ENCODE measurements at places on chromosomes 13 and 19.
A peak's percentile ranks its signal among the peaks of the same experiment; 100 is the strongest.

- no peak for DNase-seq
Observed at GRCh38 chr19:23470873-23471545, 75.7 kb upstream of the ZNF91 start.

- DNase-seq: no peak
Observed at GRCh38 chr13:32025730-32026129, 5.8 kb upstream of the FRY start.

GRCh38 chr19:42563352-42564210 is 31.1 kb downstream of the CEACAM8 start:
- DNase-seq: peak; percentile 43

DNA sequence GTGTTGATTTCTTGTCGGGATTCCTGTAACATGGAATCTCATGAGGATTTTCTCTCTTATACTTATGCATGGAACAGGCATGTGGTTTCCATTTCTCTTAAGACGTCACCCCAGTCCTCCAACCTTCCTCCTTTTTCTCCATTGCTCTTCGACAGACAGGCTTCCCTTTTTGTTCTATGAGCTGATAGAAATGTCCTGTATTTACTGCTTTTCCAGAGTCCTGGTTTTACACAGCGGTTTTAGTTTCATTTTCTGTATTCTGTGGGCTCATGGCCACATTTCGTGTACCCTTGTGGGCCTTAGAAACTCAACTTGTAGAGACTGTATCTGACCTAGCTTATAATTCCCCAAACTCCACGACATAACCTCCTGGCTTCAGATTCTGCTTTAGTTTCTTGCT is 113.1 kb downstream of the PAN3 start:
- peak; percentile 12 for DNase-seq

DNA sequence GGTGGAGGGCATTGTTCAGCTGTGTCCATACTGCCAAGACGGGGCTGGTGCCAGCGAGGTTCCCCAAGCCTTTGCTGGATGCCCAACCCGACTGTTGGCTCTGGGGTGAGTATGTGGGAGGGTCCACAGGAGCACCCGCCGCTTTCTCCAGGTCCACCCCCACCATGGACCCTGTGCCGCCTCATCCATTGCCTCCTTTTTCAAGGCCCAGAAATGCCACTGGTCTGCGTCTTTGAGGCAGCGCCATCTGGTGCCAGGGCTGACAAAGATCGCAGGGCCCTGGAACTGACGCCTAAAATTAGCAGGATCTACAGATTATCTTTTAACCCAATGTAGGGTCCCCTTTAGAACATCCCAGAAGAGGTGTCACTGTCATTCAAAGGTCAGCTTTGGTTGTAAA is 34.6 kb downstream of the NFIX start:
- peak; percentile 53 for DNase-seq

DNA sequence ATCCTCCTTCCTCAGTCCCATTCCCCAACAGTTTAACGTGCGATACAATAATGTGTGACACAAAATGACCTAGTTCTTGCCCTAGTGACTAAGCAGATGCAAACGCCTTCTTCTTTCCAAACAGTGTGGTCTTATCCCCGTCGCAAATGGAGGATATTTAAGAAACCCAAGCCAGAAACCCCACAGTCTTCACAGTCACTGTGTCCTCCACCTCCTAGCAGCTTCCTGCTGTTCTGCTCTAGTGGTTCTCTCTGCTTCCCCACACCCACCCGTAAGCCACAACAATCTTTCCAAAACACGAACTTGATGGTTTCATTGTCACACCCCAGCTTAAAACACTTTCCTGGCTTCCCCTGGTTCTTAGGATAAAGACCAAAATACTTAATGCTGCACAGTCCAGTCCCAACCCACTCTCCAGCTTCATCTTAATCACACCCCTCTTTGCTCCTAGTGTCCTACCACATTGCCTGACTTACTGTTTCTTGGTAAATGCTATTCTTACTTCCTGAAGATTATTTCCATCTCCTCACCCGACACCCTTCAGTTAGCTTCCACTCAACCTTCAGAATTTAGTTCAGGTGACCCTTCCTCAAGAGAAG is 32.3 kb downstream of the ITM2B start:
- DNase-seq: no peak

GRCh38 chr19:3668331-3669081 is 31.8 kb downstream of the PIP5K1C start:
- DNase-seq: no peak

- no peak for DNase-seq
Observed at GRCh38 chr13:77699059-77699680, 1.7 kb downstream of the SLAIN1 start.

- DNase-seq: no peak
Observed at GRCh38 chr13:112728375-112729126, 38.7 kb downstream of the ATP11A start.

- peak; percentile 46 for DNase-seq
Observed at GRCh38 chr19:40663695-40664692, 26.5 kb downstream of the NUMBL start.

GRCh38 chr19:1942934-1943555 is 2.1 kb downstream of the CSNK1G2 start:
- peak; percentile 7 for DNase-seq

DNA sequence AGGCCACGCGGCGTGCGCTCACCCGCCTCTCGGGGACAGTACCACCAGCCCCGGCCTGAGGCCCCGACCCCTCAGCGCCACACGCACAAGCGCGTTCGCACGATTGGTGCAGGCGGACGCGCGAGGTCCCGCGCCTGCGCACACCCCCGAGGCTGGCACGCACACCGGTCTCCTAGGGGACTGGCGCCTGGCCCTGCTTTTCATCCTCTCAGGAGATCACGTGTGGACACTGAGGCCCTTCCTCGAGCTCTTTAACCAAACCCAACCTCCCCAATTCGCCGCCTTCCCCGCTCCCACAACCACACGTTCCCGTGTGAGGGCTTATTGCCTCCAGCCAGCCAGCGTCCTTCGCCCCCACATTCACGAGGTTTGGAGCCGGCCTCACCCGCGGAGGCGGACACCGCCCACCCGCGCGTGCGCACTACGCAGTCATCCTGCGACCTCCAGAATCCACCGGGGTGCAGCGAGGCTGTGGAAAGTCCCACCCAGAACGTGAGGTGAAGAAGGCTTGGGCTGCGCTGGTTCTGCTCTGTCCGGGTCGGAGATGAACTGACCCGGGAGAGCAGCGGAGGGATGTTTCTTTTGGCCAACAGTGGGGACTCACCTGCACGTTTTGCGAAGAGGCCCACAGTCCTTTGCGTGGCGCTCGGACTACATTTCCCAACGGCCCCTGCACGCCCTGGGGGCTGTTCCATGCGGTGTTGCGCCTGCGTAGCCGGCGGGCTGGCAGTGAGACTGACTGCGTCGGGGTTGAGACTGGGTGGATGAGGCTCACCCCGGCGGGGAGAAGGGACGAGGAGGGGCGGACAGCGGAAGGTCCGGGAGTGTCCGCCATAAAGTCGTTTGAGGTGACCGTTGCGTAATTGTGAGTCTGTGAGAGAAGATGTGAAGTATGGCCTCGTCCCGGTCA is 539 bp upstream of the ZNF667 start:
- peak; percentile 82 for DNase-seq

DNA sequence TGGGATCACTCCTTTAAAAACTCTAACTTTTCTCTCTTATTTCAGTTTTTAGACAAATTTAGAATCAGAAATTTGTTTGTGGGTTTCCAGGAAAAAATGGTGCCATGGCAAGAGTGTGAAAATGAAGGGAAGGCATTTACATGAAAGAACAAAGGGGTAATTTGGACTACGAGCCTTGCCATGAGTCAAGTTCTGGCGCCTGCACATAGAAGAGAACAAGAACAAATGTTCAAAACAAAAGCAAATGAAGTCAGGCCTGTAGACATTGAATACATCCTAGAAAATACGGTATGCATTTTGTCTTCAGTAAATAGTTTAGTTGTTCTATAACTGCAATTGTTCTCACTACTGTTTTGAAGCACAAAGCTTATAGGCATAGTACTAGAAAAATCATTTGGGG is 1390.5 kb downstream of the EFNB2 start:
- no peak for DNase-seq

- no peak for DNase-seq
Observed at GRCh38 chr13:77477299-77477848, 58.1 kb upstream of the SCEL start.

GRCh38 chr13:87234981-87235380 is 436.2 kb upstream of the SLITRK5 start:
- peak; percentile 55 for DNase-seq

GRCh38 chr13:50670847-50671496 is 172.5 kb downstream of the DLEU7 start:
- DNase-seq: no peak

DNA sequence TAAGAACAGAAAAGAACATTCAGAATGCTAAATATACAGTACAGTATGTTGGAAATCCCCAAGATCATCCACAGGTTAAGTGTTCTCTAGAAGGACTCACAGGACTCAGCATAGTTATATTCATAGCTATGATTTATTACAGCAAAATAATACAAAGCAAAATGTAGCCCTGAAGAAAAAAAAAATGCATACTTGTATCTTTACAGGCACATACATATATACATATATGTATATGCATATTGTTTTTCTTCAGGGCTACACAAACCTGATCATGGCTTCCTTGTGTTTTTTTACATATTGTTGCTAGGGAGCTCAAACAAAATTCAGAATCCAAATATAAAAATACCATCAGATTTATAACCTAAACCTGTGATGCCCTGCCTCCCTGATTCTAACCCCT is 78.5 kb downstream of the TUBA3C start:
- DNase-seq: no peak

GRCh38 chr13:48121733-48122132 is 26.8 kb upstream of the MED4 start:
- no peak for DNase-seq

DNA sequence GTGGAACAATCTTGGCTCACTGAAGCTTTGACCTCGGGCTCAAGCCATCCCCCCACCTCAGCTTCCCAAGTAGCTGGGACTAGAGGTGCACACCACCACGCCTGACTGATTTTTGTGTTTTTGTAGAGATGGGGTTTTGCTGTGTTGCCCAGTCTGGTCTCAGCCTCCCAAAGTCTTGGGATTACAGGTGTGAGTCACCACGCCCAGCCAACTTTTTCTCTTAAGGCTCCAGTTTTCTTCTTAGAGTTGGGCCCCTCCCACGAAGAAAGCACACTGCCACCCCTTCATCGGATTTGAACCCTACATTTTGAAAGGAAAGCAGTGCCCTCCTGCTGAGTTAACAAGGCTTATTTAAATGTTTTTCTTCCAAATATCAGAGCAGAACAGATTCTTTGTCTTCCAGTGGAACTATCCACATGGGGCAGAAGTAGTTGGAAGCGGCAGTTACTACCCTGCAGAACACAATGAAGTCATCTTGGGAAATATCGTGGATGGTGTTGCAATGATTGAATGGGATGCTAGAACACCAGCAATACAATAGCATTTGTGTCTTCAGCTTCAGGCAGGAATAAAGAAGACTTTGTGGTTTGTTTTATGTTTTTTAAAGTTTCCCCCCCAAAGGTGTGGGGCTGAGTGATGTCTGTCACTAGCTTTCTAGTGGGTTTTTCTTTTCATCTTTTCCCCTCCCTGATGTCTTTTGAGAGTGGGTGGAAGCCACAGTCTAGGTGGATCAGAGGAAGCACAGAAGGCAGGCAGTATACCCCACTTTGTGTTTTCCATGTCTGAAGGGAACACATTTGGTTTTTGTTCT is 8.9 kb downstream of the ACTN4 start:
- no peak for DNase-seq

DNA sequence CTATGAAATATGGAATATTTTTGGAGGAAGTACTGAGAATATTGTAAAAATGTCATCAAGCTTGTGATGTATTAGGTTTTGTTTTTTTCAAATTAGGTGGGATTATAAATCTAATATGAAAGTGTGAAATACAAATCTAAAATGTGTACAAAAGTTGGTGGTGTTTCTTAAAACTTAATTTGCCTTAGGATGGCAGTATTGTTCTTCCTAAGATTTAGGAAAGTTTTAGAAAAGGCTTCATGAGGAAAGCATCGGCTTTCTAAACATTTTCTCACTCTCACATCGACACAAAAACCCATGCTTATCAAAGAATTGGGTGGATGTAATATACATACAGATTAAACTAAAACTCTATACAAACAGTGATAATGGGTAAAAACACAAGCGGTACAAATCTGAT is 972.0 kb upstream of the PCDH20 start:
- no peak for DNase-seq

DNA sequence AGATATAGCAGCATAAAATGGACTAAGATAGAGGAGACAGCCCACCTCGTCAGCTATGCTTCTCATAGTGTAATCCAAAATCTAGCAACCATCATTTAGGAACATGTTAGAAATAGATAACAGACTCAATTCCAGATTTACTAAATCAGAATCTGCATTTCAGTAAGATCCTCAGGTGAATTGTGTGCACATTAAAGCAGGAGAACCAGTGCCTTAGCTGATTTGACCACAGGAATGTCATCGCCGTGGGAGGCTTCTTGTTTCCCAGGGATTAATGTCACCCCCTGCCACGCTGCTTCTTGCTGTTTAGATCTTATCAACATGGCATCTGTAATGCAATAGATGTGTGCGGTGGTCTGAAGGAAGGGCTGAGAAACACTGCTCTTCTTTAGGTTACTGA is 84.0 kb downstream of the GPC5 start:
- DNase-seq: no peak

DNA sequence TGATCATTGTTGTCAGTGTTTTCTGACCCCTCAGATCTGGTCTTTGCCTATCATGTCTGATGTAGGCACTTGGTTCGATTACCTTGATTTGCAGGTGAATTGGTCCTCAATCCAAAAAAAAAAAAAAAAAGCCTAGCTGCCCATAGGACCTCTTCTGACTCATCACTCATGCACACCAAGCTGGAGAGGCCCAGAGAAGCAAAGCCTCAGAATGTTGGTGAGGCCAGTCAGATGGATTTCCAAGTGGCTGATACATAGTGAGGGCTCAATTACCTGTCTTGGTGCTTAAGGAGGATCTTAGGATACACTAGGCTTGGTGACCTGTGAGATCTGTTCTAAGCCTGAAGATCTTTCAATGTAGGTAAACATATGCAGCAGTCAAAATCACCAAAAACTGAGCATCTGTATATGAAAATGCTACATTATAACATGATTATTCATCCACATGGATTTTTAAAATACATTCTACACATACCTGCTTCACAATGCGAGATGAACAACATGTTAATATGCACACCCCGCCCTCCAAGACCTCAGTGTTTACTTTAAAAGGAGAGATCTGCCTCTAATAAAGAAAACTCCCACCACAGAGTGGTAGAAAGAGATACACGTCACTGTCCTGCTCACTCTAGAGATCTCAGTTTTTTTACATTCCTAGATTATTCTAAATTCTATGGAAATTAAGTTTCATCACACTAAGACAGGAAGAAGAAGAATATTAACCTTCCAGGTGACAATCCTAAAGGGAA is 79.9 kb upstream of the RAP2A start:
- no peak for DNase-seq

GRCh38 chr13:59343993-59344822 is 819.5 kb downstream of the DIAPH3 start:
- DNase-seq: peak; percentile 4

GRCh38 chr19:7888826-7889217 is 512 bp downstream of the LRRC8E start:
- no peak for DNase-seq

Data from hematopoietic multipotent progenitor cell treated with erythropoietin and hydrocortisone succinate and interleukin-3 and kit ligand, for 8 days (in vitro differentiated cells).